ENCODE measurements at places on chromosomes 3 and 15. TPM values are rescaled to one million over a fixed set of nuclear protein-coding genes. Genes with fewer than 3 reads are reported as not detected.

GRCh38 chr3:39185326-39185958 is 7.0 kb downstream of the XIRP1 start:
- no peak for DNase-seq

DNA sequence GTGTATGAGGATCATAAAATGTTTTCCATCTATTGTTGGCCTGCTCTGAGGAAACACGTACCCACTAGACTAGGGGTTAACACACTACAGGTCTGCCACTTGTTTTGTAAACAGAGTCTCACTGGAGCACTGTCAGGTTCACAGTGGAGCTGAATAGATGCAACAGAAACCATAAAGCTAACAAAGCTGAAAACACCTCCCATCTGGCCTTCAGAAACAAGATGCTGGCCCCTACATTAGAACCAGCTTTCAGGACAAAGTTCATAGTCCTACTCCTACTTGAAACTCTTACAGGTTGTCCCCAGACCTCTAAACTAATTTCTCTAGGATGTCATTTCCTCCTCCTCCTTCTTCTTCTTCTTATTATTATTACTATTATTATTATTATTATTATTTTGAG is 42.3 kb downstream of the SNX4 start:
- no peak for DNase-seq

GRCh38 chr3:149325581-149325980 is 7.9 kb downstream of the TM4SF18 start:
- DNase-seq: no peak

GRCh38 chr15:93265111-93265556 is 176.1 kb upstream of the RGMA start:
- no peak for DNase-seq

- DNase-seq: no peak
These were observed 39.6 kb downstream of the DPH6 start for GRCh38 chr15:35506272-35506870.

GRCh38 chr15:65095747-65096104 is 19.2 kb downstream of the KBTBD13 start:
- DNase-seq: no peak

DNA sequence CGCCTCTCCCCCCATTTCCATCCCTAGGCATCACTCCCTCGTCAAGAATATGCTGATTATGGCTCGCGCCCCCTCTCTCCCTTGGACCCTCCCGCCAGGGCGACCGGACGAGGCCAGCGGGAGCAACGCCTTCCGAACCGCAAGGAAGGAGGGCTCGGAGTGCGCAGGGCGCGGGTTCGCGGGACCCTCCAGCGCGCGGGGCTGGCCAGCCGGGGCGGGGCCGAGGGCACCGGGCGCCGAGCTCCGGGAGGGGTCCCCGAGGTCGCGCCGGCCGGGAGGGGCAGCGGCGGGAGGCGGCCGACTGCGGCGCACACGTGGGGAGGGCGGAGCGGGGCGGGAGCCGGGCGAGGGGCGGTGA is 483 bp downstream of the EHD4 start:
- no peak for DNase-seq

DNA sequence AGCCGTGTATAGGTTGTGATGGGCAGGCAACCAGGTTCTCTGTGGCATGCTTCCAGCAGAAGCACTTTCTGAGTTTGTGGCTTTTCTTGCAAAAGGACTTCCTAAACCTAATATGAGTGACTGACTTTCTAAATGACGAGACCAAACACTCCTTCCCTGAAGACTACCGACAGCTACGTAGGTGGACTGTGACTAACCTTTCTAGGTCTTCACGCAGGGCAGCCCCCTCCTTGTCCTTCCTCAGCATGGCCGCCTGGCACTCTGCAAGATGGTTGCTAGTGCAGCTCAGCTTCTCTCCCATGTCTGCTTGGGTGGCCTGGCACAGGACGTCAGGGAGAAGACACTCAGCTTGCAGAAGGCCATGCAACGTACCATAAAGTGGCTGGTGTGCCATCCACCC is 20.9 kb downstream of the CXCR6 start:
- no peak for DNase-seq

- no peak for DNase-seq
These were observed 26.5 kb downstream of the FBXO40 start for GRCh38 chr3:121619691-121620090.

DNA sequence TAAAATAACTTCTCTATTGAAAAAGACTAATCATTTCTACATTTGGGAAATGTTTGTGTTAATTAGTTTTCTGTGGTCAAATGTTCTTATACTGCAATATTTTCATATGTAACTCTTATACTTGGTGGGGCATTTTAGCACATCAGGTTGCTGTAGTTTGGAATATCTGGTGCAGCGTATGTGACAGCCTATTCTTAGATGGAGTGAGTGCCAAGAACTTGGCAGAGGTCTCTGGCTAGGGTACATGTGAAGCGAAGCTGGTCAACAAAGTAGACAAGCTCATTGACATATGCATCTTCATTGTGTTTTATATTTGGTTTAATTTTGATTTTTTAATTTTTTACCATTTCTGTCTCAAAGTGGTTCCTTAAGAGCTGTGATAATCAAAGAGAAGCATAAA is 53.2 kb downstream of the CHAC1 start:
- no peak for DNase-seq

DNA sequence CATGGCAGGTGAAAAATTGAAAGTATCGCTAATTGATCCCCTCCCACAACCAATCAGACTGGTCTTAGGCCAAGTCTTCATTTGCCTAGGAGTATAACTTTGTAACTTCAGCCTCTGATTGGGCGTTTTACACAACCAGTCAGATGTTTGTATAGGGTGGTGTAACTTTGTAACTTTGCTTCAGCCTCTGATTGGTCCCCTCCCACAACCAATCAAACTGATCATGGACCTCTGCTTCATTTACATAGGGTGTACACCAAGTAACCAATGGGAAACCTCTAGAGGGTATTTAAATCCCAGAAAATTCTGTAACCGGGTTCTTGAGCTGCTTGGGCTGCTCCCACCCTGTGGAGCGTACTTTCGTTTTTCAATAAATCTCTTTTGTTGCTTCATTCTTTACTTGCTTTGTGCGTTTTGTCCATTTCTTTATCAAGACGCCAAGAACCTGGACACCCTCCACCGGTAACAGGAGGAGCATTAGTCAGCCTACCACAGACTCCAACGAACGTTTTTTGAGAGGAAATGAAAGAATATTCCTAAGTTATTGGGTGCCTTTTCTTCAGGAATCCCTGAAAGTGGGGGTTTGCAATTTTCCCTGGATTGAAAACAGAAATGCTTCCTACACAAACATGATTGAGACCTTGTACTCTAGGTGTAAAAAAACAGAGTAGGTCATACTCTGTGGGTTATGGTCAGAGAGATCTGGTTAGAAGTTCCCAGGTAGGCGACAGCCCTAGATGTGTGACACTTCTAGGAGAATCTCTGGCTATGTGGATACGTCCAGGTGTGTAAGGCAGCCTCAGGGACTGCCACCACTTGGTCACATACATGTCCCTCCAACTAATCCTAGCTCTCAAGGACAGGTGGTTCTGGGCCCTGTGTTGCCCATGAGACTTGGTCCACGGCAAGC is 5.5 kb upstream of the SACM1L start:
- no peak for DNase-seq

DNA sequence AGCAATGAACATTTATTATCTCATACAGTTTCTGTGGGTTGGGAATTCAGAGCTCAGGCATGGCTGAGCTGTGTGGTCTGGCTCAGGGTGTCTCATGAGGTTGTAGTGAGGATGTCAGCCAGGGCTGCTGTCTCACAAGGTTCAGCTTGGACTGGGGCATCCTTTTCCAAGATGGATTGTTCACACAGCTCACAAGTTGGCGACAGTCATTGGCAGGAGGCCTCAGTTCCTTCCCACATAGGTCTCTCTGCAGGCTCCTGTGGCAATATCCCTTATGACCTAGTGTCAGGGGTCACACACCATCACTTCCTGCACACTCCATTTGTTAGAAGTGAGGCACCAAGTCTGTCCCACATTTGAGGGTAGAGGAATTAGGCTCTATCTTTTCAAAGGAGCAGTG is 56.0 kb downstream of the RPLP1 start:
- no peak for DNase-seq

GRCh38 chr3:36842275-36842674 is 77.9 kb upstream of the DCLK3 start:
- no peak for DNase-seq

GRCh38 chr3:72275331-72275751 is 490.4 kb upstream of the PROK2 start:
- no peak for DNase-seq

GRCh38 chr3:127393131-127393820 is 105.4 kb upstream of the PRR20G start:
- DNase-seq: no peak

GRCh38 chr3:164903820-164904451 is 174.4 kb downstream of the SI start:
- no peak for DNase-seq

- DNase-seq: no peak
These were observed 891 bp upstream of the TOP2B start for GRCh38 chr3:25665315-25666280.

GRCh38 chr15:59298225-59298853 is 74.3 kb downstream of the MYO1E start:
- DNase-seq: no peak

DNA sequence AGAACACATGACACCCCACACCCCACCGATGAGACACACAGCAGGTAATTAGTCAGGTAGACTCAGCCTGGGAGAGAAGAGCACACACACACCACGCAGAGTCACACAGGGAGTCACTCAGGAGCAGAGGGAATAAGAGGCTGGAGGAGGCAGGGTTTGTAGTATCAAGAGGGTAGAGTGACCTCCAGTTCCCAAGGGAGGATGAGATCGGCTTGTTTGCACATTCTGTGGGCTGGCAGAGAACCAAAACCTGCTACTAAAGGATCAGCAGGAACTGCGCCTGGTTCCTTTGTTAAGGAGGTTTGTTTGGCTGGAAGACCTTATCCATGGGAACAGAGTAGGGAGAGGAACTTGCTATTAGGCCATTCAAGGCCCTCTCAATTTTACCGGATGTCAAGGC is 281.4 kb upstream of the SLCO3A1 start:
- no peak for DNase-seq

DNA sequence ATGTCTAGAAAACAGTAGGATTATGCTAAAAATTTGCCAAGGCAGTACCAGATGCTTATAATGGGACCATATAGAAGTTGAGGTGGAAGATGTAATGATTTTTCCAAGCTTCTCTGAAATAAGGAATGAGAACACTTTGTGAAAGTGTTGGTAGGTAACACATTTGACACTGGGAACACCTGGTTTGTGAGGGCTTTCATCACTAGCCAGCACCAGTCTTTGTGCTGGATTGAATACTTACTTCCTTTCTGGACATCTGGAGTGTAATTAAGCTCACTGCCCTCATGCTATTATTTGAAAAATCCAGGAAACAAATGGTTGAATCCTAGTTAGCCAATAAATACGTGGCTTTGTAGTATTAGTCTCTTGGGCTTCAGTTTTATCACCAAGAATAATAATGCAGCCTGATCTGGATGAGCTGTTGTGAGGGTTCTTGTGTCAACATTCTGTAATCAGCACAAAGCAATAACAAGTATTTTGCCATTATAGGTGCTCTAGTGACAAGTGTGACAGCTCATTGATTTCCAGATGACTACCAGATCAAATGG is 12.9 kb downstream of the CCDC80 start:
- no peak for DNase-seq

- DNase-seq: no peak
These were observed 68.0 kb downstream of the FNDC3B start for GRCh38 chr3:172107403-172107802.

TMC3 gene
- total RNA-seq: not detected

AHSG gene
- 965 TPM for total RNA-seq

EBLN2 gene
- 2.4 TPM for total RNA-seq

VPS39 gene
- 41.2 TPM for total RNA-seq

PLOD2 gene
- total RNA-seq: 57.0 TPM

HYAL1 gene
- total RNA-seq: 155 TPM

INSYN1 gene
- 0.37 TPM for total RNA-seq

FOXL2NB gene
- not detected for total RNA-seq

PGBD4 gene
- 1.1 TPM for total RNA-seq

TLNRD1 gene
- total RNA-seq: 5.8 TPM

Measured in liver (tissue), 10 donors.